NCI-H1436 treated with DMSO at 0.1 percent for 48 hours (cell line): ENCODE measurements at places on chromosomes 16 and 17.

DNA sequence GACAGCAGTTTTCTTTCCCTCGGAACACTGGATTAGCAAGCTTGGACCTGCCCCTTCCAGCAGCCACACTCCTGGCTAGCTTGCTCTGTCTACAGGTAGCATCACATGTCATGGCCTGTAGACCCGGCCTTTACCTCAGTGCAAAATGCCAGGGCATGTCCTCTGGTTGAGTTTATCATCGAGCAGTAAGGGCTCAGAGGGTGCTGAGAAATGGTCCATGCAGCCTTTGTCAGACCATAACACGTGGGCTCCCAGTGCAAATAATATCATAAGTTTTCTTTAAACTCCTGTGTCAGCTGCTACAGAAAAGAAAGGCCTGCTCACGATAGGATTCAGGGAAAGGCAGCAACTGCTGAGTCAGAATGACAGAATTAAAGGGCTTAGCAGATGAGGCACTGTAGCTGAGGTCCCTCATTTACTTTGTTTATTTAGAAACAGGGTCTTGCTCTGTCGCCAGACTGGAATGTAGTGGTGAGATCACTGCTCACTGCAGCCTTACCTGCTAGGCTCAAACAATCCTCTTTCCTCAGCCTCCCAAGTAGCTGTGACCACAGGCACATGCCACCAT lies 8.0 kb upstream of the GNA13 start:
- no peak for DNase-seq

DNA sequence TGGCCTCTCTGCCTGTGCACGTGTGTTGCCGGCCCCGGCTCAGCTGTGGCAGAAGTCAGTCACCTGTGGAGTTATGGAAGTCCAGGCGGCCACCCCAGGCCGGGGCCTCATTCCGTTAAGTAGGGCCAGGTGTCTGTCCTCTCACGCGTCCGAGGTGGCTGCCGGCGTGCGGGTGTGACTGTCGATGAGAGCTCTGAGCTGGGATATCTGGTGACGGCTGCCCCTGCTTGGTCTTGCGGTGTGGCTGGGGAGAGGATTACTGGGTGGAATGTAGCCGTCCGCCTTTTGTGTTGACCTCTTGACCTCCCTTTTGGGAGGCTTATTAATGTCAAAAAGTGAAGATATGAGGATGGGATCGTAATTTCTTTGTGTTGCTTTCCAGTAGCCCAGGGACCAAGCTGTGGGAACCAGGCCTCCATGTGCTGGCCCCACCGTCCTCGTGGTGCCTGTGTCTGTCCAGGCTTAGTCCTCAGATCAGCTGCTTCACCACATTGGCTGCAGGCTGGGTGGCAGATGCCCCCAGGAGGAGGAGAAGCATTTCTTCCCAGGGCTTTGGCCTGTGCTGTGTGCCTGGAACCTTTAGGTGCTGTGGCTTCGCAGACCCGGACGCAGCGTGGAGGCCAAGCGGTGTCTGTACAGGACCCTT lies 23.0 kb upstream of the ZNF750 start:
- no peak for DNase-seq

DNA sequence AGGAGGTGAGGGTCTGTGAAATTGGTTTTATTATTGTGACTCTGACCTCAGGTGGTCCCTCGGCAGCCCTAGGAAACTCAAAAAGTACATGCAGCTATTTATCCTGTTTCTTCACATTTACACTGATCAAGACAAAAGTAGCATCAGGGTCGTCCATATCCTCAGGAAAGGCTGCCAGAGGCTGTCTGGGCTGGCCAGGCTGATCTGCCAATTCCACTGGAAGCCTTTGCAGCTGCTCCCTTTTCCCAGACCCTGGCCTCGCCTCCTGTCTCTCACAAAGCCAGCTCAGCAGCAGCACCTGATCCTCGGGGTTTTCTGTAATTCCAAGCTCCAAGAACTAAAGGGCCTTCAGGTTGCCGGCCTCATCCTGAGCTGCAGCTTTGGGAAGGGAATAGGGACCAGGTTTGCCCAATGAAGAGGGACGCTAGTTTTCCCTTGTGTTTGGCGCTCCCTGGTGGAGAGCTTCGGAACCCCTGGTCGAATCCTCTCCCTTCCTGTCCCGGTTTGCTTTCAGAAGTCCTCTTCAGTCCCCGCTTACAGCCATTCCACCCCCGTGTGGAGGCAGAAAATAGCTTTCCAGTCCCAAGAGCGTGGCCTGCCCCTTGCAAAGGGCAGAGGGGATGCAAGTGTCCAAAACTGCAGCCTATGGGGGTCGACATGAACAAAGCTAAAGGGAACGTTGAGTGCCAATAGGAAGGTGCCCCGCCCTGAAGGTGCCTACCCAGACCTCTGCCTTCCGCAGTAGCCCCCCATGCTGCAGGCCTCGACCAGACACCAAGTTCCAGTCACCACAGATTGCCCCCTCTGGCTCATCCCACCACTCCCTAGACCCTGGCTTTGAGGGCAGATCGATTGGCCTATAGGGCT lies 13.4 kb downstream of the MFSD6L start:
- DNase-seq, result no peak

DNA sequence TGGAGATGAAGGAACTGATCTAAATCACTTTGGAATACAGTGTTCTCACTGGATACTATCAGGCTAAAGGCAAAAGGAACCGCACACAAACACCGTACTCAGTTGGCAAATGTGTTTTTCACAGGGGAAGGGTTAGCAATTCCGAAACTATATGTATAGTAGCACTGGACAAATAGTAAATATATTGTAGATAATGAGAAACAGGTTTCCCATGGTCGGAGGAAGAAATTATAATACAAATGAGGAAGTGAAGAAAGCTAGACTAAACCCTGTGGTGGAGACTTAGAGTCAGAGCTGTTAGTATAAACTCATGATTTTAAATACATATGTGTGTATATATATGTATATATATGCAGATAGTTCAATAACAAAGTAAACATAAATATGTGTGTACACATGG lies 414.1 kb upstream of the SALL1 start:
- DNase-seq, result no peak

DNA sequence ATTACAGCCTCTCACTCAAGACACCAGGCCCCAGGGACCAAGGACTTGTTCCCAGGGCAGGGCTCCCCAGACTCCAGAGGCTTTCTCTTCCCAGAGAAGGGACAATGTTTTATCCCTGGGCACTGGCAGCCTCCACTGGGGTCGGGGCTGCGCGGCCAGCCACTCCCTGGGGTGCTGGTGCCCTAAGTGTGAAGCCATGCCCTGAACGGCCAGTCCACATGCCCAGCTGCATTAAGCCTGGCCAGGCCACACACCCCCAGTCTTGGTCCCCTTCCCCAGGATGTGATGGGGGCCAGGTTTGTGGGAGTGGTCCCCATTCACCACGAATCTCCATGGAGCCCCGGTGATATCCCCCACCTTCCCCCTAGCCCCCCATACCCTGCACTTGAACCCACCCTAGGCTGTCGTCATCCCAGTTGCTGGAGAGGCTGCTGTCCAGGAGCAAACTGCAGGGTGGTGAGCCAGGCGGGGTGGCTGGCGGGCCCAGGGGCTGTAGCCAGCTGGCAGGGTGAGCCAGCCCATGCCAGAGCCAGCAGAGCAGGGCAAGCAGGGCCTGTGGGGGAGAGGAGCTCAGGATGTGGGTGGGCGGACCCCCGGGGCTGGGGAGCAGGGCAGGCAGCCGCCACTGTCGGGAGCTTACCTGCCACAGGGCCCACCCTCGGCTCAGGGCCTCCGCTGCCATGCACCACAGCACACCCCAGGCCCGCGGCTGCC lies 4.6 kb downstream of the PAQR4 start:
- DNase-seq, result no peak

GRCh38 chr16:84371553-84371865 lies 3.2 kb downstream of the ATP2C2 start:
- DNase-seq, result no peak

- no peak for DNase-seq
These were observed 761 bp downstream of the PDF start for GRCh38 chr16:69329369-69330285.

DNA sequence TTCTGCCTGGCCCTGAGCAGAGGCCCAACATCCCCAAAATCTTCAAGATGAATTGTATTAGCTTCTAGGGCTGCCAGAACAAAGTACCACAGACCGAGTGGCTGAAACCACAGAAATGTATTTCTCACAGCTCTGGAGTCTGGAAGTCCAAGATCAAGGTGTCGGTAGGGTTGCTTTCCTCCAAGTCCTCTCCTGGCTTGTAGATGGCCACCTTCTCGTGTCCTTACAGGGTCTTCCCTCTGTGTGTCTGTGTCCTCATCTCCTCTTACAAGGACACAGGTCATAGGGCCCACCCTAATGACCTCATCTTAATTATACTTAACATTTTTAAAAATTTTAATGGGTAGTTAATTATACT lies 215.7 kb downstream of the NTN1 start:
- DNase-seq, result no peak

DNA sequence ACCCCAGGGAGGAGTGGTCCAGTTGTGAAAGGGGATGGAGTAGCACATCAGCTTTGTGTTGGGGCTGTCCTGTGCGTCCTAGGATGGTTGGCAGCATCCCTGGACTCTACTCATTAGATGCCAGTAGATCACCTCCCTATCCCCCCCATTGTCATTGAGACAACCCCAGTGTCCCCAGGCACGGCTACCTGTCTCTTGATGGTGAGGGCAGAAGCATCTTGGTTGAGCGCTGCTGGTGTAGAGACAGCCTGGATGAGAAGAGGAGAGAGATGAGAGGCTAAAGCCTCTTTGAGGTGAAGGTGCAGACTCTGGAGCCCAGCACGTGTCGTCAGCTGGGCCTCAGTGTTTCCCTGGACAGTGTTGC lies 55.4 kb downstream of the TNFRSF13B start:
- no peak for DNase-seq

DNA sequence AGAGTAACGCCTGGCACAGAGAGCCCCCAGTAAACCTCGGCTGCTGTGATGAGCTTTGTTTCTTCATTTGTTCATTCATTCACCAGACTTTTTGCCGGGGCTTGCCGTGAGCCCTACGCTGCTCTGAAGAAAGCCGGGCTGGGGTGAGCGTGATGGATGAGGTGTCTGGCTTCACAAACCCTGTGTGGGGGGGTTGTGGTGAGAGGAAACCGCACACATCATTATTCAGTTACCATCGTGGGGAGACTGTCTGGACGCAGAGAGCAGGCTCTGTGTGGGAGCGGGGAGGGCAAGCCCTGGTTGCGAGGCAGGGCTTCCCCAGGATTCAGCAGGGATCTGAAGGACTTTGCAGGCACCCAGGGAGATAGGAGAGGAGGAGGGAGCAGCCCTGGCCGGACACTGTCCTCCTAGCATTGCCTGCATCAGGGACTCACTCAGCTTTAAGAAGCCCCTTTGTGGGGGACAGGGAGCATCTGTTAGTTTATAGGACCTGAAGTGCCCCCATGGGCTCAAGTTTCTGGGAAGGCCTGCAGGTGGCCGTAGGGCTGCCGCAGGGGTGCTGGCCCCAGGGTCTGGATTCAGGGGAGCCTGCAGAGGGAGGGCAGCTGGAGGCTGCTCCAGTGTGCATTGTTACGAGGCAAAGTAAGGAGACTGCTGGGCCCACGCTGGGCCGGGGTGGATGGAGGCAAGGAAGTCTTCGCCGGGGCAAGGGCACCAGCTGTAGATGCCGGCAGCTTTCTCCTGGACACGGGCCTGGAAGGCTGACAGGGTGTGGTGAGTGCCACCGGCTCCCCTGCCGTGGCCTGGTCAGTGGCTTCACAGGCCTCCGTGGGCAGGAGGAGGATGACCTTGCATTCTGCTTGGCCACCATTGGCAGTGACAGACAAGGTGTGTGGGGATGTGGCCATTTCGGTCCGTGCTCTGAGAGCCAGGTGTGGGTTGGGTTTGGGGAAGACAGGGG lies 334.5 kb downstream of the SEC14L1 start:
- DNase-seq, result no peak

DNA sequence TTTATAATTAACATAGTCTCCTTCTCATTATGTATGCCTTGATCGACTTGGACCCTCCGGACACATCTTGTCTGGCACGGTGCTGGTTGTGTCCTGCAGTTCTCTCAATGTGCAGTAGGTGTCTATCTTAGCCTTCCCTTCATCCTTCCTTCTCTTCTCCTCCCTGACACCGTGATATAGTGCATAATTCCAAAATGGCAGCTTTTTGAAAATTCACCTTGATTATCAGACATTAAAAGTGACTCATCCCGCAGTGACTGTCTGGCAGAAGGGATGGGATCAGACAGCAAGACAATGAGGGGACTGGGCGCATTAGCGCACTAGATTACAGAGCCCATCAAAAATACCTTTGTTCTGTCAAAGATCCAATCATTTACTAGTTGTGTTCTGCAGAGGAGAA lies 70.0 kb upstream of the PMFBP1 start:
- DNase-seq, result peak; percentile 47
